SJSA1 (cell line): ENCODE measurements at places on chromosomes 3 and 15. TPM values are rescaled to one million over a fixed set of nuclear protein-coding genes. Genes with fewer than 3 reads are reported as not detected.

GRCh38 chr3:128192131-128192530, 38.9 kb downstream of the EEFSEC start:
- H3K4me3 ChIP-seq: no peak overlapping the region
- H3K4me1 ChIP-seq: no peaks in the 10 kb centered on the region; the same call in 1 of the 2 replicates
- H3K27ac ChIP-seq: no peak overlapping the region
- H3K27me3 ChIP-seq: no peaks in the 10 kb centered on the region
- no peak for DNase-seq

- no peaks in the 10 kb centered on the region for H3K27me3 ChIP-seq
- H3K4me3 ChIP-seq: no peak overlapping the region
- no peaks in the 10 kb centered on the region for H3K4me1 ChIP-seq
- DNase-seq: no peak
Observed at GRCh38 chr3:119894195-119894594, 112.3 kb downstream of the NR1I2 start.

DNA sequence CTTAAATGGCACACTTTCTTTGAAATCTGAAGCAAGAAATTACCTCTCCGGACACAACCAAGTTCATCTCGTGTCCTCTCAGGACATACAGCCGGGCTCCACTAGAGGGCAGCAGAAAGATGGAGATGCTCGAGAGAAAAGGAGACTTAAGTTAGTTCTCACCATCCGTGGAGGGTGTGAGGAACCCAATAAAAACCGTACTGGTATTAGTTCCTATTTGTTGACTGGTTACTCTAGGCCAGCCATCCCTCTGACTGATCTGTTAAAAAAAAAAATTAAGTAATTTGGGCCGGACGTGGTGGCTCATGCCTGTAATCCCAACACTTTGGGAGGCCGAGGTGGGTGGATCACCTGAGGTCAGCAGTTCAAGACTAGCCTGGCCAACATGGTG, 7.9 kb upstream of the CYP11A1 start:
- no peaks in the 10 kb centered on the region for H3K36me3 ChIP-seq
- no peak overlapping the region for H3K27ac ChIP-seq
- peaks cover 18% of the 10 kb centered on the region for H3K4me1 ChIP-seq
- peak; percentile 69 for DNase-seq
- H3K27me3 ChIP-seq: peaks cover 11% of the 10 kb centered on the region; the same call in 1 of the 2 replicates

GRCh38 chr3:71618538-71618937, 35.0 kb upstream of the FOXP1 start:
- H3K36me3 ChIP-seq: no peaks in the 10 kb centered on the region
- H3K27me3 ChIP-seq: no peaks in the 10 kb centered on the region; the same call in 1 of the 2 replicates
- no peak overlapping the region for H3K4me3 ChIP-seq
- no peak overlapping the region for H3K27ac ChIP-seq
- H3K4me1 ChIP-seq: no peaks in the 10 kb centered on the region

GRCh38 chr3:194843556-194843955, 157.9 kb downstream of the FAM43A start:
- peaks cover 10% of the 10 kb centered on the region for H3K4me1 ChIP-seq
- no peak for DNase-seq
- H3K4me3 ChIP-seq: no peak overlapping the region
- H3K27me3 ChIP-seq: no peaks in the 10 kb centered on the region
- H3K36me3 ChIP-seq: no peaks in the 10 kb centered on the region

DNA sequence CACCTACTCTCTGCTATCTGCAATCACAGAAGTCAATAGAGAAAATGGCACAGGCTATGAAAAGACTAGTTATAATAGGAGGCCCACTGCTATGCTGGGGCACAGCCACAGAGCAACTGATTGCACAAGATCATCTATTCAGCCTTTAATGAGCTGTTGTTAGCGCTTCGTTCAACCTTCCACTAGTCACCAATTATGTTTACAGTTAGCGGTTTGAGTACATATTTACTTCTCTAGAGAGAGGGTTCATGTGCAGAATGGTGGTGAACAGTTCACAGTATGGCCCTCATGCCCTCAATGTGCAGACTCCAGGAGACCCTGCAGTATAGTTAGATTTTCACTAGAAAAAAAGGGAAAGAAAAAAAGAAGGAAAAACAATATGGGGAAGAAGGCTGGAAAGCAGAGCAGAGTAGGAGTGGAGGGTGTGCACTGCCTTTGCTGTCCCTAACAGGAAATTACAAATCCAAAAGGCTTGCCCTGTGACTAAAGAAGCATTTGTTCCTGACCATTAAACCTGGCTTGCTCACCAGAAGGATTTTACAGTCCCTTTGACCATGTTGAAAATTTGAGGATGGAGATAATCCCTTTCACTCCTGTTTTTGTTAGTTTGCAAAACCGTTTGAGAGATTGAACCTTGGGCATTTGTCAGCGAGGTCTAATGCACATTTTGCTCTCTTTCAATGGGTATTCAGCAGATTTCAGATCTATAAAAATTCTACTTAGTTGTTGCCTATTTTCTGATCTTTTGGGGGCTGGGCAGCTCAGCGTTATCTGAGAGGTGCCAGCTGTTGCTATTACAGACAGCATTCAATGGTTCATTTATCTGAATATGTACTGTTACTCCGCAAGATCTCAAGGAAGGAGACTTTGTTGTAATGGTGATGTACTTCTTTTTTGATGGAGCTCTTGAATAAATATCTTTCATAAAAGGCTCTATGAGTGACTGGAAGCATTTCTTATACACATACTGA, 296.1 kb downstream of the LSAMP start:
- H3K36me3 ChIP-seq: no peaks in the 10 kb centered on the region
- H3K27me3 ChIP-seq: no peaks in the 10 kb centered on the region
- no peak for DNase-seq
- H3K4me1 ChIP-seq: no peaks in the 10 kb centered on the region

- H3K27ac ChIP-seq: no peak overlapping the region
- no peak for DNase-seq
- no peaks in the 10 kb centered on the region for H3K36me3 ChIP-seq
Observed at GRCh38 chr3:122580470-122580869, 3.0 kb downstream of the PARP15 start.

DNA sequence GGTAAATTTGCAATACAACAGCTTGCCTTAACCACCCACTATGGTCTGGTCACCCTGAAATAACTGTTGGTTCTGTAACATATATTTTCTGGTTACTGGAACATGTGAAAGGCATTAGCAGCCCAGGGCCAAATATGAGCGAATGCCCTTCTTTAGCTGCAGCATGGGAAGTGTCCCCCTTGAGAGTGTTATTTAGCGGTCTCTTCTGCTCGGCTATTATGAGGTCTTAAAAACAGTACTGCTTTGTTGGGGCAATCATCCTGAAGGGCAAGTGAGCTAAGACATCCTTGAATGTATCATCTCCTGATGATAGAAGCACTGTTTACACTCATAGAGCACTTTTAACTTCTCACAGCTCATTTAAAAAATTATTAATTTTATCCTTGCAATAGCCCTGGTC, 90.2 kb downstream of the RYR3 start:
- no peaks in the 10 kb centered on the region for H3K4me1 ChIP-seq
- no peaks in the 10 kb centered on the region for H3K36me3 ChIP-seq
- H3K27ac ChIP-seq: no peak overlapping the region
- no peak overlapping the region for H3K4me3 ChIP-seq

DNA sequence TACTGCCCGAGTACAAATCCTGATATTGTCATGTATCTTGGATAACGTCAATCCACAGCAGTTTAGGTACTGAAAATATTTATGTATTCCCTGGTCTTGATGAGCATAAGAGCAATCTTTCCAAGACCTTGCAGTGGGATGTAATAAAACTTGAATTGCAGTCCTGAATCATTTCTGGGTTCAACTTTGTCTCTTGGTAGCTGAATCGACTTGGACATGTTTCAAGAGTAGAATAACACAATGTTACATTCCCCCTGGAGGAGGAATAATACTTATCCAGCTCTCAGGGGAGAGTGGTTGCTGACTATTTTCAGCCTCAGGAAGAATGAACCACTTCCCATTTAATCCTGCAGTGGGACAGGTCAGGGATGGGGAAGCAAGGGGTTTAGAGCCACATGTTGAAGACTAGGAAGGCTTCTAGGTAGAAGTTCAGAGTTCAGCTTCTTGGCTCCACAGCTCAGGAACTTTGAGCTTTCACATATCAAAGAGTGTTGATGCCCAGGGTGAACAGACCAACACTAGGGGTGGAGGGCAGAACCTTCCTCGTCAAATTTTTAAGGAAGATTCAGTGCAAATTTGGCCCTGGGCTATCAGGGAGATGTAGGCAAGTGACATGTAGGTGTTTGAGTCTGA, 43.4 kb upstream of the GPD1L start:
- H3K36me3 ChIP-seq: no peaks in the 10 kb centered on the region
- H3K4me3 ChIP-seq: no peak overlapping the region
- no peak for DNase-seq
- H3K27ac ChIP-seq: no peak overlapping the region

DNA sequence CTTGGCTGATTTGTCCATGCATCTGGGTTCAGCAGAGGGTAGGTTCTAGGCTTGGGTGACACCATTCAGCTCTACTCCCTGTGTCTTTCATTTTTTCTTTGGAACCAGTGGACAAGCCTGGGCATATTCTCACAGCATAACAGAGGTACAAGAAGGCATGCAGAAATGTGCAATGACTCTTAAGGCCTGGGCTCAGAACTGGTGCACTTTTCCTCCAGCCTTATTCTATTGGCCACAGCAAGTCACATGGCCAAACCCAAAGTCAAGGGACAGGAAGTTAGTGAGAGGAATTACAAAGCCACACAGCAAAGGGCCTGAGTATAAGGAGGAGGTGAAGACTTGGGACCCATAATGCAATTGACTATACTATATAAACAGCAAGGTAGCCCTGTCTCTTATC, 200.9 kb upstream of the CTDSPL start:
- H3K4me1 ChIP-seq: no peaks in the 10 kb centered on the region
- H3K27ac ChIP-seq: no peak overlapping the region
- no peaks in the 10 kb centered on the region for H3K27me3 ChIP-seq
- H3K4me3 ChIP-seq: no peak overlapping the region

DNA sequence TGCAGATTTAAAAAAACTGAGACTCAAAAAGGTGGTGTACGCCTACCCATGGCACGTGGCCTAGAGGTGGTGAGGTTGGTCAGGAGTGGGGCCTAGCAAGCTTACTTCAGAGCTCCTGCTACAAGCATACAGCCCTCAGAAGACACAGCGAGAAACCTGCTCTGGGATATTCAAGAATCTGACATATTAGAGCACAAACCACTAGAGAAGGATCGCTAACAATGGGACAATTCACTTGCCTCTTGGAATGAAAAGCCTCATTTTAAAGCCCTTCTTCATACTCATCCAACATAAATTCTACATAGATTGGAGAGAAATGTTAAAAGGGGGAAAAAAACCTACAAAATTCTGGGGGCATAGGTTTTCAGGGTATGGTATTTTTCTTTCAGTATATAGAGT, 118.0 kb upstream of the ARHGEF3 start:
- DNase-seq: no peak
- no peaks in the 10 kb centered on the region for H3K27me3 ChIP-seq
- H3K36me3 ChIP-seq: no peaks in the 10 kb centered on the region
- no peak overlapping the region for H3K4me3 ChIP-seq
- H3K27ac ChIP-seq: no peak overlapping the region

DNA sequence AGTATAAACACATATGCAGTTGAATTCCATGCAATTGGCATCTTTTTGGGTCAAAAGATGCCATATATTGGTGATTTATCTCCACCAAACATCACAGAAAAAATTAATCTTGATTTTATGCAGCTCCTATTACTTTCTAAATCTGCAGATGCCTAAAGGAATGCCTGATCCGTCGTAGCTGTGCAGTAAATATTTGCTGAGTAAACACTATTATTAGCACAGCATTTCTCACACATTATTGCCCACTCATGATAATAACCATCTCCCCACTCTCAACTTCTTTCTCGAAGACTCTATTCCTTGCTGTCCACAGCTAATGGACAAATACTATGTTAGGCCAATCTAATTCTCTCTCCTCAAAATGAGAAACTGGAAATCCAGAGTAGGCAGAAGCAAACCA, 625.2 kb downstream of the ZIC1 start:
- no peaks in the 10 kb centered on the region for H3K27me3 ChIP-seq
- H3K27ac ChIP-seq: no peak overlapping the region
- DNase-seq: no peak
- no peaks in the 10 kb centered on the region for H3K4me1 ChIP-seq

DNA sequence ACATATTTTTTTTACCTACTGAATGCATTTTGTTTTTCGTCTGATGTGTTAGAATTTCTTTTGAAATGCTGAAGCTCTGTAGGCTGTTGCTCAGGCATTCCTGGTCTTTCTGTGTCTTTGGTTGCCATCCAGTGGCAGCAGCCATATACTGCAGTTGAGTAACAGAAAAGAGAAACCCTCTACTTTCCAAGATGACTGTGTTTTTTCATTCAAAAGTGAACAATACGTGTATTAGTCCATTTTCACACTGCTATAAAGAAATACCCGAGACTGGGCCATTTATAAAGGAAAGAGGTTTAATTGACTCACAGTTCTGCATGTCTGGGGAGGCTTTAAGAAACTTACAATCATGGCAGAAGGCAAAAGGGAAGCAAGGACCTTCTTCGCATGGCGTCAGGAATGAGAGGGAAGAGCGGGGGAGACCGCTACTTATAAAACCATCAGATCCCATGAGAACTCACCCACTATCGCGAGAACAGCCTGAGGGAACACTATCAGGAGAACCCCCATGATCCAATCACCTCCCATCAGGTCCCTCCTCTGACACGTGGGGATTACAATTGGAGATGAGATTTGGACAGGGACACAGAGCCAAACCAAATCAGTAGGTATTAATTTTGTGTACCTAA, 4.7 kb upstream of the GOLGA8B start:
- H3K27me3 ChIP-seq: no peaks in the 10 kb centered on the region; the same call in 1 of the 2 replicates
- H3K27ac ChIP-seq: peak overlapping the region; percentile 12; the same call in 1 of the 2 replicates
- peaks cover 5% of the 10 kb centered on the region; the same call in 1 of the 2 replicates for H3K4me1 ChIP-seq
- H3K36me3 ChIP-seq: no peaks in the 10 kb centered on the region
- DNase-seq: peak; percentile 80

GOLGA8J gene
- total RNA-seq: not detected in 2 replicates

SOX2 gene
- total RNA-seq: 25.6 and 26.8 TPM in 2 replicates

BSN gene
- total RNA-seq: 0.05 TPM in 1 of 2 replicates, not detected in the other

MUSTN1 gene
- total RNA-seq: not detected in 2 replicates

EXOG gene
- total RNA-seq: 9.0 and 11.7 TPM in 2 replicates

EPHB1 gene
- total RNA-seq: not detected in 2 replicates

SRGAP3 gene
- 0.24 and 0.78 TPM in 2 replicates for total RNA-seq
